ENCODE measurements at places on chromosomes 2 and 18.
A peak's percentile ranks its signal among the peaks of the same experiment; 100 is the strongest.

DNA sequence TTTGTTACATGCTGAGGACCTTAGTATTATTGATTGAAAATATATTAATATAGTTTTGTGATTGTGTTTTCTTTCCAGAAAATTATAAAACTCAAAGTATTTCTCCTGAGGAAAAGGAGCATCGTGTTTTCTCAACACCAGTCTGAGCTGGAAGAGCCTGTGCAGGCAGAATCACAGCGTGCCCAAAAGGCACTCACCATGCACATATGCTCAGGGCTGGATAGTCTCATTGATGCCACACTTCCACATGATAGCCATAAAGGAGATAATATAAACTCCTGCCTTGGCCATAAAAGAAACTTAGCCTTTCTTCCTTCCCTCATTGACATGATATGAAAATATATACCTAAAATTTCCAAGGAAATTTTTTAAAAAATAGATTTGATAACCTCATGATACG lies 4.0 kb downstream of the PDE1A start:
- DNase-seq, result no peak

GRCh38 chr2:30862054-30862651 lies 54.9 kb upstream of the CAPN13 start:
- DNase-seq, result peak; percentile 57

DNA sequence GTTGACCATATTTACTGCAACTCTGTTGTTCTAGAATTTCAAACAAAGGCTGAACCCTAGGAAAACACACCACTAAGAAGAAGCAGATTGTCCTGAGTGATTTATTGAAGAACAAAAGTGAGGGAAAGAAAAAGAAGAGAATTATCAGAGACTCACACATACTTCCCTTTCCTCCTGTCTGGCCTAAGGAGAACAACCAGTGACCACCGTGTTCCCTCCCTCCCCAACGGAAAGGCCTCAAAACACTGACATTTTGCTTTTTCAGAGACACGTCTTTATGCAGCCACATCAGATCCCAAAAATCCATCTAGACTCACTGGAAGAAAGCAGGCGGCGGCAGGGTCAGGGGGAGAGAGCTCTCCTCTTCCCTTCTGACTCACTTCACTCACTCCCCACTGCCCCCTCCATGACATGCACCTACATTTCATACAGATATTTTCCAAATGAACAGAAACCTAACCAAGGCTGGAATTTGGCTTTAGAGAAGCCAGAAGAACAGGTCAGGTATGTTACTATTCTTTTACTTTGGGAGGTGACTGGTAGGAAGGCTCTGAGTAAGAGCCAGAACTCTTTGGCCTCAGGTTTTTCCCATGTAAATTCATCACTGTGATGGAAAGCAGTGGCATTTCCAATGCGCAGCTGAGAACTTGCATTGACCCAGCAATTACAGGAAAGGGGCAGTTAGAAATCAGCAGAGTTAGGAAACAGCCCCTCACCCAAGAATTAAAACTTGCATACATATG lies 169.9 kb downstream of the BCL11A start:
- no peak for DNase-seq

DNA sequence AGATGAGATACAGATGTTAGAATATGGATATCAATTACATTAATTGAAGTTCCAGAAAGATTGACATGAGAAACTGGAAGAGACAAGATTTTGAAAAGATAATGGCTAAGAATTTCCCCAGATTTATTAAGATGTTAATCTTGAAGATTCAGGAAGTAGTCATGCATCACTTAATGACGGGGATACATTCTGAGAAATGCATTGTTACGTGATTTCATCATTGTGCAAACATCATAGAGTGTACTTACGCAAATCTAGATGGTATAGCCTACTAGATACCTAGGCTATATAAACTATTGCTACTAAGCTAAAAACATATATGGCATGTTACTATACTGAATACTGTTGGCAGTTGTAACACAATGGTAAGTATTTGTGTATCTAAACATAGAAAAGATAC lies 6.8 kb upstream of the CHMP3 start:
- no peak for DNase-seq

DNA sequence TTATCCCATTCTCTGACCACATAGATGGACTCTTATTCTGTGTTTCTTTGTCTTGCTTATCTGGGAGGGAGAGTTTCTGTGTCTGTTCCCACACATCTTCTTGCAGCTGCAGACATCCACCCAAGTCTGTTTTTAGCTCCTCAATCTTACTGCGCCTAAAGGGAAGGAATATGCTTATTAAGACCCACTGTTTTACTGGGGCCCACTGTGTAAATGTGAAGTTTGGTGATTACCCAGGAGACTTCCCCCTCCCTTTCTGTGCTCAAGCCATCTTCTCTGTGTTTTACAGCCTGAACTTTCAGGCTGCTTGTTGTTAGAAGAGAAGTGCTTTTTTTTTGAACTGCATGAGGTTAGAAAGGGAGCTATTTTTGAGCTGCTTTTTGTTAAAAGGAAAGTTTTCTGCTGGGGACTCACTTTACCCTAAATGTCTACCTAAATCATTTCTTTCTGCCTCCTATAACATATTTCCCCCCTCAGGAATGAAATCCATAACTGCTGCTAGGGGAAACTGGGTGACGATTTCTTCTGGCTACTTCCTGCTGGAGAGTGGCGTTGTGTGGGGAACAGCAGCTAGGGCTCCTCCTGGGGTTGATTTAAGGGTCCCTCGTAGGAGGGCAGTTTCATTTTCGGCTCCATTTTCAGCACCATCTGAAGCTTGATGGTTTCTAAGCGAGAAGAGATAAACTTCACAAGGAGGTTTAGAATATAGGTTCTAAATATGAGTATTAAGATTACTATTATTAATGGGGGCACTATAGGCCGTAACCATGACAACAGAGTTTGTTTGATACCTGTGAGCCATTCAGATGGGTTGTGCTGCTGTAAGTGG lies 39.5 kb upstream of the GMCL1 start:
- DNase-seq, result no peak

DNA sequence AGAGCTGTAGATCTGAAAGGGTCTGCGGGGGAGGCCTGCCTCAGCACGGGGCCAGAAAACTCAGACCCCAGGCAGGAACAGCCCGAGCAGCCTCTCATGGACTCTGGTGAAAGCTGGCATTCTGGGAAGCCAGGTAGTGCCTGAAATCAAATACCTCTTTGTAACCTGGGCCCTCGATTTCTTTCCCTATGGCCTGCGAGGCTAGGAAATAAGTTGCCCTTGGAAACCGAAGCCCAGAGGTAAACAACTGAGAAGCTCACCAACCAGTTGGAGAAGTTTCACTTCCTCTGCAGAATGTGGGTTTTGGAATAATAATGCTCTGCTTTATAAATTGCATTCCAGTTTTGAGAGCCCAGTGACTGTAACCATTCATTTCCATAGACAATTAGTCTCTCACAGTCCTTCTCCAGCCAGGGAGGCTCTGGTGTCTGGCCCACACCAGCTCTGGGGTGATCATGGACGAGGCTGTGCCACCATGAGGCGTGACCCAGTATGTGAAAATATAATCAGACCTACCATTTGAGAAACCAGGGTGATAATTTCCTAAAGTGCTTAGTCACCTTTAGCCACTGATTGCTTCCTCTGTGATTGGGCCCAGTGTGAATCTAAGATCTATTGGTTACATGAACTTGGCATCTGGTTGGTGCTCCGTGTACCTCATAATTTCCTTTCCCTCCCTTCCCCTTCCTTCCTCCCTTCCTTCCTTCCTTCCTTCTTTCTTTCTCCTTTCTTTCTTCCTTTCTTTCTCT lies 133.1 kb upstream of the PELI1 start:
- no peak for DNase-seq

DNA sequence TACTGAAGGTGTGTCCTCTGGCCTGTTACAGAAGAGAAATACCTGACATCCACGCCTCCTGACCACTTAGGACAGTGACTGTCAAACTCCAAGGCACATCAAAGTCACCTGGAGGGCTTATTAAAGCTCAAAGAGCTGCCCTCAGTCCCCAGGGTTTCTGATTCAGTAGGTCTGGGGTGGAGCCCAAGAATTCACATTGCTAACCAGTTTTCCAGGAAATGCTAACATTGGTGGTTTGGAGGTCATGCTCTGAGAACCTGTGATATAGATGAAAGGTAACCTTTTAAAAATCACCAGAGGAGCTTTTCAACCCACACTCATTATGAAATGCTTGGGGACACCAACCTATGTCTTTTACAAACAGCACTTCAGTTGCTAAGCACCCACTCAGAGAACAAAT lies 172.3 kb downstream of the ALK start:
- DNase-seq, result no peak

DNA sequence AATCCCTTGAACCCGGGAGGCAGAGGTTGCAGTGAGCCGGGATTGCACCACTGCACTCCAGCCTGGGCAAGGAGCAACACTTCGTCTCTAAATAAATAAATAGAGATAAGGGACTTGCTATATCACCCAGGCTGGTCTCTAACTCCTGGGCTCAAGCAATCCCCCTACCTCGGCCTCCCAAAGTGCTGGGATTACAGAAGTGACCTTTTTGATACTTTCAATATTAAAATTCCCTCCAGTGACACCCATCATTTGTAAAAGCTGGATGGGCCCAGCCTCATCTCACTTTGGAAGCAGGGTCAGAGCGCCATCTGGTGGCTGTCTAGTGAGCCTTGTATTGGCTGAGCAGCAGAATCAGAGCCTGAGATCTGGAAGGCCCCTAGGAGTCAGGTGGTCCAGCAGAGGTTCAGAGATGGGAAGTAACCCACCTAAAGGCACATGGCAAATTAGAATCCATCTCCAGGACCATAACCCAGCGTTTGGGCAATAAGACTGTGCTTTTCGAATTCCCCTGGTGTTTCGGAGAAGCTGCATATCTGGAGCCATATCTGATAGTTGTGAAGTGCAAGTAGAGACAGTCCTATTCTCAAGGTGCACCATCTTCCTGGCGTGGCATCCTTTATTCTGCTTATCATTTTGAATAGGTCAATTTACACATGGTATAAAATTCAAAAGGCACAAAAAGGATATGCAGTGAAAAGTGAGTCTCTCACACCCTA lies 18.3 kb upstream of the SLC35F6 start:
- DNase-seq, result peak; percentile 84

GRCh38 chr2:74345272-74345943 lies 2.2 kb upstream of the SLC4A5 start:
- no peak for DNase-seq

- no peak for DNase-seq
Measured at GRCh38 chr18:31659576-31660177, 24.7 kb downstream of the B4GALT6 start.

DNA sequence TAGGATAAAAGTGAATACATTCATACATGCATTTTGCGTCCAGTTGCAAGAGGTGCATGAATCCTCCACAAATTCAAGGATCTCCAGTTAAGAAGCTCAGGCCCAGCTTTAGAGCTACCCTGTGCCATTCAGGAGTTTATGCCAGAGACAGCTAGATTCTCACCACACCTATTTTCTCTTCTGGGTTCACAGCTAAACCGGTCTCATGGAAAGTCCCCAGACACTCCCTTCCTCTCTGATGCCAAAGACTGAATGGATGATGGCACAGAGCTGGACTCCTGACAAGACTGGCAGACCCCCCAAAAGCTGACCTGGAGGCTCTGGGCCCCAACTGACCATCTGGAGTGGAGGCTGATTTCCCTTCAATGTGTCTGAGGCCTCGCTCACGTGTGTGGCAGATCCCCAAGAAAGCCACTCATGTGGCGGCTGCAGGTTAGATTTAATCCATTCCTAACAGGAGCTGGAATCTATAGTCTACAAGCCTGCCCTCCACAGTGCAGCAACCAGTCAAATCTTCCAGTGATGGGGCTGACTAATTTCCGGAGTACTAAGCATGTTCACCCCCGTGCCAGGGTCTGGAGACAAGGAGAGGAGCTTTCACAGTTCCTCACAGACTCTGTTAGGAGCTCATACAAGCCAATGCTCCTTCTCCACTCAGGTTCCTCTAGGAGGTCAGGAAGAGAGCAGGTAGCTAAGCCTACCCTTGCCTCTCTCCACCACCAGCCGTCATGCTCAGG lies 257.1 kb downstream of the BCL11A start:
- DNase-seq, result no peak

- no peak for DNase-seq
Measured at GRCh38 chr2:84288293-84288692, 170.8 kb downstream of the SUCLG1 start.

- DNase-seq, result no peak
Measured at GRCh38 chr2:150876251-150876950, 385.3 kb downstream of the RBM43 start.

DNA sequence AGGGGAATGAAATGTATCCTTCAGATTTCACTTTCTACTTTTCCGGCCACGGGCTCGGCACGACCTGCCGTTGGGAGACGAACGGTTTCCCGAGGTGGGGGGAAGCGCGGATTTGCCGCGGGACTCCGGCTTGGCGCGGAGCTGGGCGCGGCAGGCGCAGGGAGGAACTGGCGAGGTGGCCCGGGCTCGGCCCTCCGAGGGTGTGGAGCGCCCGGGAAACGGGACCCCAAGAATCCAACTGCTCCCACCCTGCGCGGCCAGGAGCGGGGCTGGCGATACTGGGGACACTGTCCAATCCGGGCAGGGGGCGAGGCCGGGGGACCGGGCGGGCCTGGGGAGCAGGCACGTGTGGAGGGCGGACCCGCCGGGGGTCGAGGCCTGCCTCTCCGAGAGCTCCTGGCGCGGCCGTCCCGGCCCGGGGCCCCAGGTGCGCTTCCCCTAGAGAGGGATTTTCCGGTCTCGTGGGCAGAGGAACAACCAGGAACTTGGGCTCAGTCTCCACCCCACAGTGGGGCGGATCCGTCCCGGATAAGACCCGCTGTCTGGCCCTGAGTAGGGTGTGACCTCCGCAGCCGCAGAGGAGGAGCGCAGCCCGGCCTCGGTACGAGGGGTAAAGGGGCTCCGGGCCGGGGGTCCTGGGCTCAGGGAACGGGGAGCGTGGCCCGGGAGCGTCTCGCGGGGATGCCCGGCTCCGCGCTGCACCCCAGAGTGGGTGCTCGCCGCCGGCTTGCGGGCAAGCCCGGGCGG lies at the start of gene ANXA4:
ANXA4 (plus strand) TSS at position 560 of the 747 bp plus-strand sequence. CDS start 39,432 bp downstream, outside the sequence.
- DNase-seq, result peak; percentile 80

- no peak for DNase-seq
Measured at GRCh38 chr2:233476063-233476410, 90.5 kb downstream of the USP40 start.

Data from activated CD4-positive, alpha-beta T cell treated with anti-CD3 and anti-CD28 coated beads, Interleukin-2, Interleukin-6, amounts not matched to agents 100 ng/mL and 50 ng/mL, durations not matched to agents 16 hours and 8 hours (primary cell).